ENCODE measurements at places on chromosomes 1 and 21.

GRCh38 chr1:20440785-20441200 is 45.2 kb downstream of the CAMK2N1 start:
- DNase-seq, result peak; percentile 45

DNA sequence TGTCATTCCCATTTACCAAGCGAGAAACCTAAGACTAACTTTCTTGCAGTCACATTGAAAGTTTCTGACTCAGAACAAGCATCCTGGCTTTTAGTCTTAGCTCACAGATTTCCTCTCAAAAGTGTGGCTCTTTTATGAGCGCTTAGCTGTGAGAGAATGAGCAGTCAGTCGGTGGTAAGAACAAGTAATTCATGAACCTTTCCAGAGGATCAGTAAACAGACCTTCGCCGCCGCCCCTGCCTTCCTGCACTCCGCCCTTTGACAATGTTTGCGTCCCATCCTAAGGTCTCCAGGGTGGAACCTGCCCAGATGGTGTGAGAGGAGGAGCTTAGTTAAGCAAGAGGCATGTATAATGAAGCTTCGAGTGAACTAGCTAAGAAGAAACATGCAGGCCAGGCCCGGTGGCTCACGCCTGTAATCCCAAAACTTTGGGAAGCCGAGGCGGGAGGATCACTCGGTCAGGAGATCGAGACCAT is 142.4 kb downstream of the GLUL start:
- DNase-seq, result no peak

- no peak for DNase-seq
Measured at GRCh38 chr1:25541889-25542658, 1.3 kb upstream of the LDLRAP1 start.

- DNase-seq, result no peak
Measured at GRCh38 chr1:6321205-6321604, 60.3 kb upstream of the GPR153 start.

DNA sequence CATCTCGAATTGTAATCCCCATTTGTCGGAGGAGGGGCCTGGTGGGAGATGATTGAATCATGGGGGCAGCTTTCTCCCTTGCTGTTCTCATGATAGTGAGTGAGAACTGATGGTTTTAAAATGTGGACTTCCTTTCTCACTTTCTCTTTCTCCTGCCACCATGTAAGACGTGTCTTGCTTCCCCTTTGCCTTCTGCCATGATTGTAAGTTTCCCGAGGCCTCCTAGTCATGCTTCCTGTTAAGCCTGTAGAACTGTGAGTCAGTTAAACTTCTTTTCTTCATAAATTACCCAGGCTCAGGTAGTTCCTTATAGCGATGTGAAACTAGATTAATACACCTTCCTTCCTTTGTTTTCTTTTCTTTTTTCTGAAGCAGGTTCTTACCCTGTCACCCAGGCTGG is 13.9 kb downstream of the DNAJC6 start:
- DNase-seq, result no peak
